ENCODE measurements at places on chromosomes 11 and 22. TPM values are rescaled to one million over a fixed set of nuclear protein-coding genes. Genes with fewer than 3 reads are reported as not detected.

The AIFM3 gene
- 1.0 TPM for total RNA-seq

The SIRT3 gene
- 8.6 TPM for total RNA-seq

- no peaks in the 10 kb centered on the region for H3K27me3 ChIP-seq
- DNase-seq, result peak; percentile 68
- no peaks in the 10 kb centered on the region for H3K36me3 ChIP-seq
- no peak overlapping the region for H3K4me3 ChIP-seq
Measured at GRCh38 chr22:37739035-37739434, 42.2 kb downstream of the TRIOBP start.

DNA sequence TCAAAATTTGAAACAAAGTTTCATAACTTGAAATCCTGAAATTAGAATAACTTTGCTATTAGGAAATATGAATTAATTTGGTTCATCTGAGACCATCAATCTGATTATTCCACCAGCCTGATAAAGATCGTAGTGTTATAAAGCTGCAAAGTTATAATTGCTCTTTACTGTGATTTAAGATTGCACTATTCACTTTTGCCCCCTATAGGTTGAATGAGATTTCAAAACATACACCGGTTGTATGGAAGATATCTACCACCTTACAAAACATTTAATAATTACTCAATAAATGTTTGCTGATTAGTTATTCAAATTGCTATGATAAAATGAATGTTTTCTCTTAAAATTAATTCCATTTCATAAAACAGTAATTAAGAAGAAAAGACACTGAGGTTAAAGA is 26.1 kb downstream of the APIP start:
- H3K4me3 ChIP-seq, result no peak overlapping the region
- no peak for DNase-seq
- H3K36me3 ChIP-seq, result peaks cover 7% of the 10 kb centered on the region

DNA sequence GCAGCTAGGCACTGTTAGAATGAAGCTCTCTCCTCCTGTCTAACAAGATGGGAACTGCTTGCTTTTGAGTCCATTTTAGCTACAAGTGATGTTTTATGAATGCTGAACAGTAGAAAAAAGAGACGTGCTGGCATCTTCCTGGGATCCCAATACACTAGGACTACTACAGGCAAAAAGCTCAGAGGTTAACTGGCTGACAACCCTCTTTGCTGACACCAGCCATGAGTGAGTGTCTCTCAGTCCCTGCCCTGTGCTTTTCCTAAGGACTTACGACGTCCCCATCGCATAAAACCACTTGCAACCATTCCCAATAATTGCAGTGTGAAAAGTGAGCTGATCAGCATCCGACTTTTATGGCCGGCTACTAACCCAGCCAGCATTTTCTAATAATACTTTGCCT is 213.5 kb downstream of the NTM start:
- H3K4me1 ChIP-seq, result no peaks in the 10 kb centered on the region
- H3K4me3 ChIP-seq, result no peak overlapping the region
- no peaks in the 10 kb centered on the region for H3K36me3 ChIP-seq
- no peak overlapping the region for H3K27ac ChIP-seq
- no peaks in the 10 kb centered on the region for H3K27me3 ChIP-seq

DNA sequence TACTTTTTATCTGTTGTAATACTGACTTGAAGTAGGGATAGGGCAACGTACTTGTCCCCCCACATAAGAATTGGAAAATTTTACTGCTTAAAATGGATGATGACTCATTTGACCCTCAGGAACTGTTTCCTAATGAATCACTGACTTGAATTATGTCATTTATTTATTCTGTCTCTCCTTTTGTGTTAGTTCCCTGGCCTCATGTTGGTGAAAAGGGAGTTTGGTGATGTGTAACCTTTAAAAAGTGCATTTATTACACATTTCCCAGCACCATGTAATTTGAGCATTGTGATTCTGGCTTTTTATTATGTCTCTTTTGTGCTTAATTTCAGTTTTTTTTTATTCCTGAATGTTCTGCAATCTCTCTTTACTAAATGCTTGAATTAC is 20.3 kb upstream of the PGM2L1 start:
- peaks cover 3% of the 10 kb centered on the region for H3K4me1 ChIP-seq
- no peak overlapping the region for H3K4me3 ChIP-seq
- H3K27ac ChIP-seq, result no peak overlapping the region

GRCh38 chr11:43376065-43376464 is 17.3 kb downstream of the TTC17 start:
- no peak overlapping the region for H3K27ac ChIP-seq
- no peak overlapping the region for H3K4me3 ChIP-seq
- DNase-seq, result no peak
- H3K36me3 ChIP-seq, result no peaks in the 10 kb centered on the region
- H3K4me1 ChIP-seq, result no peaks in the 10 kb centered on the region

GRCh38 chr11:119729951-119730613 is 1.1 kb upstream of the NECTIN1 start:
- DNase-seq, result peak; percentile 87
- no peaks in the 10 kb centered on the region for H3K27me3 ChIP-seq
- H3K4me3 ChIP-seq, result peak overlapping the region; percentile 0
- H3K4me1 ChIP-seq, result no peaks in the 10 kb centered on the region

DNA sequence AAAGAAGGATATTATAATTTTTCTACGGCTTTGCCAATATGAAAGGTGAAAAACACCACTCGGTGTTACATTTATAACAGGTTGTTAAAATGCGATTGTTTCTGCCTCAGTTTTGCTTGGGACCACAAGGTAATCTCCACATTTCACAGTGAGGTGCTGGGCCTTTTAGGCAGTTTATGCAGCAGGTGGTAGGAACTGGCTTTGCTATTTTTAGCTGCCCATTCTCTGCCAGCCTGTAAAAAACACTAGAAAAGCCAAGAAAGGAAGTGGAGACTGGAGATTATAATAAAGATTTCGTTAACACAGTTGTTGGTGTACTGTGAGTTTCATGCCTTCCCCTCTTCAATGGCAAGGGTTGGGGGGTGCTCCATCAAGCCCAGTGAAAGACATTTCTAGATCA is 8.0 kb upstream of the MRPL16 start:
- no peak for DNase-seq
- H3K27ac ChIP-seq, result no peak overlapping the region
- no peak overlapping the region for H3K4me3 ChIP-seq
- H3K36me3 ChIP-seq, result no peaks in the 10 kb centered on the region

DNA sequence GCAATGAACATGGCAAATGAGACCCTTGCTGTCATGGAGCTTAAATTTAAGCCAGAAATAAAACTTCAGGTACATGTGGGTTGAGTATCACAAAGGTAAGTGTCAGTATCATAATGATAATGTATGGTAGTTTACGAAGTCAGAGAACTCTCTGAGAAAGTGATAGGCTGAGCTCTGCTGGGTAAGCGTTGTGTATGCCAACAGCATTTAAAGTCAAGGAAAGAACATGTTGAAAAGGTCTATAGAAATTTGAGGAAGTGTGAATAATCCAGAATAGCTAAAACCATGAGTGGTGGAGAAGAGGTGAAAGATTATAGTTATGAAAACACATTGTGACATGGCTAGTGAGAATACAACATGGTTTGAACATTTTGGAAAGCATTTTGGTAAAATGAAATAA is 17.4 kb upstream of the CTSC start:
- H3K36me3 ChIP-seq, result no peaks in the 10 kb centered on the region
- no peaks in the 10 kb centered on the region for H3K27me3 ChIP-seq
- no peaks in the 10 kb centered on the region for H3K4me1 ChIP-seq
- no peak overlapping the region for H3K4me3 ChIP-seq
- no peak for DNase-seq

- H3K4me3 ChIP-seq, result no peak overlapping the region
- H3K36me3 ChIP-seq, result no peaks in the 10 kb centered on the region
- H3K27me3 ChIP-seq, result no peaks in the 10 kb centered on the region
Measured at GRCh38 chr11:64758330-64759079, 1.3 kb downstream of the PYGM start.
